ENCODE measurements at places on chromosomes 16 and 17.

GRCh38 chr17:61442136-61442775 lies 10.0 kb upstream of the TBX4 start:
- no peak for DNase-seq

DNA sequence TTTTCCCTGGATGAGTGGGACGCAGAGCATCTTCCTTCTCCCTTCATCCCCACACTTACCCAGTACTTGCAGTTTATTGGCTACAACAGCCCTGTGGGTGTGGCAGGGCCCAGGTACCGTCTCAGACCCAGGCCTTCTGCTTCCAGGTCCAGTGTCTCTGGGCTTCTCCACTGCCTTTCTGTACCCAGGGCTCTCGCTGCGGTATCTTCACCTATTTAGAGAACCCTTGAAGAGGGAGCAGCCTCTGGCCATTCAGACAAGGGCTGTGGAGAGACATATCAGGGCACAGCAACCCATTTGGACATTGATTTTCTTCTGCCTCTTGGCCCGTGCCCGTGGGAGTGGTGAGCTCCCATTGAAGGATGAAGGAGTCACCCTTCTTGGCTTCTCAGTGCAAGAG lies 17.3 kb downstream of the TBX4 start:
- no peak for DNase-seq

- DNase-seq, result no peak
These were observed 14.0 kb downstream of the SOX9 start for GRCh38 chr17:72134608-72135394.

GRCh38 chr16:23530062-23530461 lies 19.8 kb upstream of the GGA2 start:
- DNase-seq, result no peak
